Activated T-cell treated with anti-CD3 and anti-CD28 coated beads for 24 hours (primary cell): ENCODE measurements at places on chromosomes 1 and 21.

DNA sequence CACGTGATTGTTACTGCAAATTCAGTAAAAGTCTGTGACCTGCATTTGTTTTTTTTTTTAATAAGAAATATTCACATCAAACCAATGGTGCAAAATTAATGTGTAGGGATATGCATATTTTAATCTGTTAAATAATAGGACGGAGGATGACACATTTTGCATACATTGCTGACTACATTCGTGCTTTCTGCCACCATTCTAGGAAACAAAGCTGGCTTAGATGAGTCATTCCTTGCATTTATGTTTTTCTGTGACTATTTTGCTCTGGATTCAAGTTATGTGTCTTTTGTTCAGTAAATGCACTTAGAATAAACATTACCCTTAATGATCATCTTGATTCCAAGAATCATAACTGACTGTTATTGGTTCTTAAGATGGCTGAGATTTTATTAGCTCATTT is 23.9 kb upstream of the CYYR1 start:
- DNase-seq, result no peak

GRCh38 chr1:41045740-41046139 is 24.2 kb upstream of the SLFNL1 start:
- DNase-seq, result no peak

- DNase-seq, result no peak
These were observed 4.4 kb upstream of the GBP4 start for GRCh38 chr1:89203166-89203565.

GRCh38 chr1:5403935-5404334 is 588.3 kb downstream of the NPHP4 start:
- no peak for DNase-seq

DNA sequence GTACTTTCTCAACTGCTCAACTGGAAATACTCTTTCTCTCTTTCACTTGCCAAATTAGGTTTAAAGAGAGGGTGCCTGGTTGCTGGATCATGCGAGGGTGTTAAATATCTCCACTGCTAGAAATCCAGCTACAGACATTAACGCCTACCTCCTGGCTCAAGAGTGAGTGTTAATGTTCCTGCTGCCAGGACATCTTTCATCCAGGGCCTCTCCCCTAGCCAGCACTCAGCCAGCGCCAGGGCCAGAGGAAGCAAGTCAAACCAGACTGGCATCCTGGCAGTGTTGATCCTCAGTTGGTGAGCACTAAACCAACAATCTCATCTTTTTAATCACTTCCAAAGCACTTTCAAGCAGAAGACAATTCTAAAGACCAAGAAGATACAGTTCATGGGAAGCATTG is 92.9 kb upstream of the BARHL2 start:
- no peak for DNase-seq

DNA sequence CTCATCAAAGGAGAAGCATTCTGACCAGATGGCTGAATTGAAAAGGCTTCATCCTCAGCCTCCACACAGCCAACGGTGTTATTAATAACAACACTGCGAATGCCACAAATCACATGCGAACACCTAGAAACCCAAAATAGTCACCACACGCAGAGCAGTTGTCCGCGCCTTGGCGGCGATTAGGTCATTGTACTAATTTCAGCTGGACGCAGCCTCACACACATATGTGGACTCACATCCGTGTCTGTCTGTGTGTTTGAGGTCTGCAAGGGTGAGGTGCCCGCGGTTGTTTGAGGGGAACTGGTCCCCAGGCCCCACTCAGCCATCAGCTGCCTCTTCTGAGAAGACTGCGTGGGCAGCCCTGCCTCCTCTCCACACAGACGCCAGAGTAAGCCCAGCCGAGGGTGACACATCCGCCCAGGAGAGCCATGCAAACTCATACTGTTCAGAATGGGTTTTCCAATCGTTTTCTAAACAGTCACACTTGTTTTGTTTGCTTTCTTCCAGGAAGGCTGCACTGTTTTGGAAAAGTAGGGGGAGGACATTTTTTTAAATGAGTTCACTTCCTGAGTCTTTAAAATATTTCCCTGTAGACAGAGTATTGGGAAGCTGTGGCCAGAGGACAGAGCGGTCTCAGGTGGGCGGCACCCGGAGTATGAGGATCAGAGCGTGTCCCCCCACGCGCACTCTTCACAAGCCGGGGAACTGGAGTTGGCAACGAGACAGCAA is 53.4 kb downstream of the TOMM20 start:
- peak; percentile 71 for DNase-seq

DNA sequence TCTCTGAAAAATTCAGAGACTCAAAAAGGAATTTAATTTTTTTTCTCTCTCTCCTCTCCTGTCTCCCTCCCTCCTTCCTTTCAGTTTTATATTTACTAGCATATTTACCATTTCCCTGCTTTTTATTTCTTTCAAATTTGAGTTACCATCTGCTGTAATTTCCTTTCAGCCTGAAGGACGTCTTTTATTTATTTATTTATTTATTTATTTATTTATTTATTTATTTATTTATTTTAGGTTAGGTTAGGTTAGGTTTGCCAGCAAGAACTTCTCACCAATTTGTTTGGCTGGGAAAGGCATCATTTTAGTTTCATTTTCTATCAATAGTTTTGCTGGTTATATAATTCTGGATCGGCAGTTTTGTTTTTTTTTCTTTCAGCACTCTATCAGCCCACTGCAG is 231.7 kb upstream of the ZRANB2 start:
- DNase-seq, result no peak

DNA sequence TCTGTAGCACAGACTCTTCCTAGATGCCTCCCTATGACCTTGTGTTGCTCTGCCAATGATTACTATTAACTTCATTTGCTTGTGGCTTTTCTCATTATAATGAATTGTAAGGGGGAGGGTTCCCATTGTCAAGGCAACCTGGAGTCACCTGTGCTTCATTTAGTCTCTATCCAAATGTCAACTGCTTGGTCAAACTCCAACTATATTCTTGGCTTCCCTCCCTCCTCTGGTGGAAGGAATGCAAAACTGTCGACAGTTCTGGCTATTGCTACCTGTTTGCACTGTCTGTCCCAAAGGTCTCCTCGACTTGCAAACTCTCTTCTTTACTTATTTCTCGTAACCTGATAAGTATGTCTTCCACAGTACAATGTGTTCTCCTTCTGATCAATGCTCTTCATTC is 100.3 kb downstream of the CACNA1E start:
- no peak for DNase-seq

- DNase-seq, result no peak
These were observed 570 bp downstream of the KCND3 start for GRCh38 chr1:111988743-111989453.

DNA sequence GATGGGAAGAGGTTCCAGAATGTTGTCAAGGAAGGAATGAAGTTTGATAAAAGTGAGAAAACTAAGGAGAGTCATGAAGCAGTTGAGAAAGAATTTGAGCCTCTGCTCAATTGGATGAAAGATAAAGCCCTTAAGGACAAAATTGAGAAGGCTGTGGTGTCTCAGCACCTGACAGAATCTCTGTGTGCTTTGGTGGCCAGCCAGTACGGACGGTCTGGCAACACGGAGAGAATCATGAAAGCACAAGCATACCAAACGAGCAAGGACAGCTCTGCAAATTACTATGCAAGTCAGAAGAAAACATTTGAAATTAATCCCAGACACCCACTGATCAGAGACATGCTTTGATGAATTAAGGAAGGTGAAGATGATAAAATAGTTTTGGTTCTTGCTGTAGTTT is 142.8 kb downstream of the CDC7 start:
- no peak for DNase-seq

GRCh38 chr1:150764617-150765101 is 919 bp downstream of the CTSS start:
- no peak for DNase-seq

GRCh38 chr1:204509186-204509635 is 7.0 kb upstream of the MDM4 start:
- no peak for DNase-seq

GRCh38 chr1:167482184-167482583 is 36.1 kb downstream of the CD247 start:
- DNase-seq, result no peak

GRCh38 chr1:215872658-215873057 is 305.6 kb downstream of the KCTD3 start:
- no peak for DNase-seq

- DNase-seq, result no peak
These were observed 341.1 kb downstream of the TGFB2 start for GRCh38 chr1:218686258-218686657.

- DNase-seq, result no peak
These were observed 451.0 kb downstream of the TTLL7 start for GRCh38 chr1:83547901-83548300.

DNA sequence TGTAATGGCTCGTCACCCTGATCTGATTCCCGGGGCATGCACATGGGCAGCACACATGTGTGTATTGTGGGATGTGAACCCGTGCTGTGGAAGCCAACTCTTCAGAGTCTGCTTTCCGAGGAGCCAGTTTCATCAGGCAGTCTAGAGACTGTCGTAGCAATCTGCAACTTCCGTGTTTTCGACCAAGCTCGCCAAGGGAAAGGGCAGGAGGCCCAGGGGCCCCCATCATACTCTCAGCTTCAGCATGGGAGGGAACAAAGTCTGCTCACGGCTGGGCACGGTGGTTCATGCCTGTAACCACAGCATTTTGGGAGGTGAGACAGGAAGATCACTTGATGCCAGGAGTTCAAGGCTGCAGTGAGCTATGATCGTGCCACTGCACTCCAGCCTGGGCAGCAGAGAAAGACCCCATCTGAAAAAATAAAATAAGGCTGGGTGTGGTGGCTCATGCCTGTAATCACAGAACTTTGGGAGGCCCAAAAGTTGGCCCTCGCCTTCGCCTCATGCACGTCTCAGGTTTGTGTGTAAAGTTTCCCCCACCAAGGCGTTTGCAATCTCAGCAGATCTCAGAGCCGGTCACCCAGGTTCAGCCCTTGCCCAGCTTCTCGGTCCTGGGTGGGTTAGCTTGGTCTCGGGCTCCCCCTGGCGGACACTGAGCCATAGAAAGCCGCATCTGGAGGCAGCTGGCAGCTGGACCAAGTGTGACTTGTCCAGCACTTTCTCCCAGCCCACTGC is 48.5 kb upstream of the SLC25A33 start:
- peak; percentile 73 for DNase-seq

DNA sequence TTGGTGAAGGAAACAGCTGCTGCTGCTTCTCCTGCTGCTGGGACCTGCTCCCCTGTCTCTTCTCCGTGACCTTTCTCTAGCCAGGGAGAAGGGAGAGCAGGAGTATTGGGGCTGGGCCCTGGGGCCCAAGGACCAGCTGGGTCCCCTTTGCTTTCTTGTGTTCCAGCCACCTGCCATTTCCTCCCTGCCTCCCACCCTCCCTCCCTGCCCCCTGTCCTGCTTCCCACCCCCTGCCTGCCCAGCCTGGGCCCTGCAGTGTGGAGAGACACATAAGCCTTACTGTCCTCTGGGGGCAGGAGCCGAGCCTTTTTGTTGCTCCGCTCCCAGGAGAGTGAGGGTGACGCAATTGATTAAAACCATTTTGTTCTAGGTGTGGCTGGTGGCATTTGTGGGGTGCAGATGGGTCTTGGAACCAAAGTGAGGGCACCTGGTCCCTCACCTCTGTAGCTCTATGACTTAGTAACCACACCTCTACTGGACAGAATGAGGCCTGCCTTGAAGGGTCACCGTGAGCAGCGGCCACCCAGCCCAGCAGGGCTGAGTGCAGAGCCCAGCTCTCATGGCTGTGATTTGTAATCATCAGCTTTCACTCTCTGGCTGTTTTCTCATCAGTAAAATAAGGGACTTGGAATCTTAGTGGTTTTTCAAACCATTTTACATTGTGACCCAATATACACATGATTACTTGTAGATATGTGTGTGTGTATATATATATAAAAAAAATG is 13.9 kb upstream of the TMEM222 start:
- no peak for DNase-seq

DNA sequence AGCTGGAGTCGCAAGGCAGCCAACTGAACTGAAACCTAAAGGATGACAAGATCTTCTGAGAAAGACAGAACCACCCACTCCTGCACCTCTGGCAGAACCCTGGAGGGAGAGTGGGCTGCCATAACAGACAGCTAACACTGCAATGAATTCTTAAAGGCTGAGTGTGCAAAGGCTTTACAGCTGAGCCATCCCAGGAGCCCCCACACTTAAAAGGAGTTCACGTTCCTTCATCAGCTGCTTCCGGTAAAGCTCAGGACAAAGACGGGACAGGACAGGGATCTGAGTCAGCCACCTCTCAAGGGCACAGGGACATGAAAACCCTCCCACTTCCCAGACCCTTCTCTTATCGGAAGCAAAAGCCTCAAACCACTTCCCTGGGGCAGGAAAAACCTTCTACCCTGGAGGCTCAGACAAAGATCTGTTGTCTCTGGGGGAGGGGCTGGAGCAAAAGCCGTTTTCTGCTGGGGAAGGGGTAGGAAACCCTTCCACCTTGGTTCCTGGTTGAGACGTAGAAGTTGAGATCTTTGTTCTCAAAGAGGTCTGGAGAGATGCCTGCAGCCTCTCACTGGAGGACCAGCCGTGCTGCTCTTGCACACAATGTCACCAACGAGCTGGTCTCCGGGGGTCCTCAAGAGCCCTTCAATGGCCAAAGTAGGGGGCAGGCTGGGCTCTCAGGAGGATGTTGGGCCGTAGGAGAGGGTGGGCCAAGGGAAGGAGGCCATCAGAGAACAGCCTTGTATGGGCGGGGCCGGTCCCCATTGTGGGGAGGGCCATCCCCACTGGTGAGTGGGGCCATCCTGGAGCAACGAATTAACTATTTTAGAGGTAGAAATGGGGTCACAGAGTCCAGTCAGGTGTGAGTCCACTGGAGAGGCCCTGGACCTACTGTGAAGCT is 452.4 kb downstream of the PTPRU start:
- no peak for DNase-seq

GRCh38 chr1:19088717-19089442 is 121.2 kb downstream of the UBR4 start:
- no peak for DNase-seq

GRCh38 chr1:22662318-22662717 is 9.3 kb downstream of the C1QB start:
- DNase-seq, result no peak

GRCh38 chr1:203486618-203487370 is 7.2 kb upstream of the OPTC start:
- no peak for DNase-seq

DNA sequence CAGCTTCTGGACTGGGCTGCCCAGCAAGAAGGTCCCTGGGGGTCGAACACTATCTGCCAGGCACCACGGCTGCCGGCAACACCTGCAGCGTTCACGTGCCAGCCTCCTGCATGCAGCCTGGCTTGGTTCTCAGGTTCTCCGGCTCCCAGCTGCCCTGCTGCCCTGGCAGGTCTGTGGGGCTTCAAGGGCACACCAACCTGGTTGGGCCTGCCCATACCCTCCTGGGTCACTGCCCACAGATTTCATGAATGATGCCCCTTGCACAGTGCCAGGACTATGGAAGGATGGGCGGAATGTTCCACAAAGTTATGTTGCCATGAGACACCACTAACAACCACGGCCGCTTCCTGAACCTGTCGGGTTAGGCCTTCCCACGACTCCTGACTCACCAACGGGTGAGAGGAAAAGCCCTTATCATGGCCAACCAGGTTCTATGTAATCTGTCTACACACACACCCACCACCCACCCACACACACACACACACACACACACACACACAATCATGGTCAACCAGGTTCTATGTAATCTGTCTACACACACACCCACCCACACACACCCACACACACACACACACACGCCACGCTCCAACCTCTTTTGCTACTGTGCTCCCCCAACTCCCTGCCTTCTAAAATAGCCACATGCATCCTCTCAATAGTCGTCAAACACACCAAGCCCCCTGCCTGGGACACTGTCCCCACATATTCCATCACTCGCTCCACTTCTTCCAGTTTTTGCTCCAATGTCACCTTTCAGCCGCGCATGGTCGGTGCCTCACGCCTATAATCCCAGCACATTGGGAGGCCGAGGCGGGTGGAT is 32.2 kb downstream of the HSPG2 start:
- DNase-seq, result no peak
